ENCODE measurements at places on chromosomes 5 and 9.

- DNase-seq = no peak
Measured at GRCh38 chr5:153619771-153620170, 129.3 kb downstream of the GRIA1 start.

DNA sequence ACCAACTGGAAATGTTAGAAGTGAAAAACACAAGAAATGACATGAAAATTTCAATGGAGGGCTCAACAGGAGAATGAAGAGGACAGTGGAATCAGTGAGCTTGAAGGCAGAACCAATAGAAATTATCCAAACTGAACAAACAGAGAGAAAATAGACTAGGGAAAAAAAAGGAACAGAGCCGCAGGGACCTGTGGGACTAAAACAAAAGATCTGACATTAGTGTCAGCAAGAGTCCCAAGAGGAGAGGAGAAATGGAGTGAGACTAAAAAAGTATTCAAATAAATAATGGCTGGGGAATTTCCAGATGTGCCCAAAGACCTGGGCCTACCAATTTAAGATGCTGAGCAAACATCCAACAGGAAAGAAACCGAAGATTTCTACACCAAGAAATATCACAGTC, 175.0 kb upstream of the PHYKPL start:
- DNase-seq = no peak

GRCh38 chr9:97412626-97413385, 910 bp downstream of the TDRD7 start:
- DNase-seq = peak; percentile 33

DNA sequence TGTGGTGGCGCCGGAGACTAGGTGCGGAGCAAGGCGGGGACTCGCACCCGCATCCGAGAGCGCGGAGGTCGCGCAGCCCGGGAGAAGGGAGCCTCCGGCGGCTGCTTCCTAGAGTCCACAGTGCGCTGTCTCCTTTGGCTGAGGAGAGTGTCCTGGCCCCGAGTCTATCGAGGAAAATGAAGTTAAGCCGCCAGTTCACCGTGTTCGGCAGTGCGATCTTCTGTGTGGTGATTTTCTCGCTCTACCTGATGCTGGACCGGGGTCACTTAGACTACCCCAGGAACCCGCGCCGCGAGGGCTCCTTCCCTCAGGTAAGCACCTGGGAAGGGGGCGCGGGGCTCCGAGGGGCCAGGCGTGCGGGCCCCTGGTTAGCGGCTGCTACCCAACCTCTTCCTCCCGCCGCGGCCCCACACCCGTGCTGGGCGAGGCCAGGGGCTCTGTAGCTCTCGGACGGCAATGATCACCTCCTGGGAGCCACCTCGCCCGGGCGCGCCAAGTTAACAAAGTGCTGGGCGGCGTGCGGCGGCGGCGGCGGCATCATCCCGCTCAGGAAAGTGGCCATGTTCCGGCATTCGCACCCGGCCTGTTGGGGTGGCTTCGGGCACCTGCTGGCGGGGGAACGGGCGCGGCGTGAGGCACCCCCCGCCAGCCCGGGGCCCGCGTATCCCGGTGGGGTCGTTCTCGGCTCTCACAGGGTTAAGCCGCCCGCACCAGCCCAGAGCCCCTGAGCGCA, 681 bp downstream of the MAN2A1 start:
- no peak for DNase-seq

DNA sequence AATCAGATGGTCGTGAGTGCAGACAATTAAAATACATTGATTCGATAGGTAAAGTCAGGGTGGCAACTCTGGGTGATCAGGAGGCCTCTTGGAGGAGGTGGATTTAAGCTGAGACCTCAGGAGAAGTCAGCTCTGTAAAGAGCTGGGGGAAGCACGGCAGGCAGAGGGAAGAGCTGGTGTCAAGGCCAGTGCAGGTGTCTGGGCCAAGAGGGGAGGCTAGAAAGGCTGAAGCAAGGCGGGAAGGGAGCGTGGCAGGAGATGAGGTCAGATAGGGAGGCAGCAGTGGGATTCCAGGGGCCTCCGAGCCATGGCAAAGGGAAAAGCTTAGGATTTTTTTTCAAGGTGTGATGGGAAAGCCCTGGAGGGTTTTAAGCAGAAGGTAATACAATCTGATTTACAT, 178.7 kb downstream of the FSTL4 start:
- no peak for DNase-seq

GRCh38 chr9:84609779-84610178, 59.8 kb upstream of the NTRK2 start:
- DNase-seq = no peak

DNA sequence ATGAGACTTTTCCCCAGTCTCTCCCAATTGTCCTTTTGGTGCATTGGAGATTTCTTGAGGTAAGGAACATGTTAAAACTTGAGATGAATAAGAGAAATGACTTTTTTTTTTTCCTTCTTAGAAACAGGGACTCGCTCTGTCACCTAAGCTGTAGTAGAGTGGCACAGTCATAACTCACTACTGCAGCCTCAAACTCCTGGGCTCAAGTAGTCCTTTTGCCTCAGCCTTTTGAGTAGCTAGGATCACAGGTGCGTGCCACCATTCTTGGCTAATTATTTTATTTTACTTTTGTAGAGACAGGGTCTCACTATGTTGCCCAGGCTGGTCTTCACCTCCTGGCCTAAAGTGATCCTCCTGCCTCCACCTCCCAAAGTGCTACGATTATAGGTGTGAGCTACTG, 25.9 kb downstream of the CDC42SE2 start:
- DNase-seq = no peak

- DNase-seq = no peak
Measured at GRCh38 chr5:161263191-161263590, 283.3 kb downstream of the GABRB2 start.

GRCh38 chr9:34560599-34561214, 28.8 kb downstream of the CNTFR start:
- DNase-seq = no peak

DNA sequence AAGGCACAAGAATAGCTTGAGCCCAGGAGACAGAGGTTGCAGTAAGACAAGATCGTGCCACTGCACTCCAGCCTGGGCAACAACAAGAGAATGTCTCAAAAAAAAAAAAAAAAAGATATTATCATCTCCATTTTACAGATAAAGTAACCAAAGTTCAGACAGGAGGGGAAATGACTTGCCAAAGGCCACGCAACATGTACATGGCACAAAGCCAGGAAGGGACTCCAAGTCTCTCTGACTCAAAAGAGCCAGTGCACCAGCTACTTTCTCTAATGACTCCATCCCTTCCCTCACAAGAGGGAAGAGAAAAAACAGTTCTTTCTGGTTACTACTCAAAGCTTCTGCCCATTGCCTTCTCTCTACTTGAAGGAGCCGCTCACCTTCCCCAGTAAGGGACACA, 34.1 kb downstream of the SIL1 start:
- DNase-seq = no peak

DNA sequence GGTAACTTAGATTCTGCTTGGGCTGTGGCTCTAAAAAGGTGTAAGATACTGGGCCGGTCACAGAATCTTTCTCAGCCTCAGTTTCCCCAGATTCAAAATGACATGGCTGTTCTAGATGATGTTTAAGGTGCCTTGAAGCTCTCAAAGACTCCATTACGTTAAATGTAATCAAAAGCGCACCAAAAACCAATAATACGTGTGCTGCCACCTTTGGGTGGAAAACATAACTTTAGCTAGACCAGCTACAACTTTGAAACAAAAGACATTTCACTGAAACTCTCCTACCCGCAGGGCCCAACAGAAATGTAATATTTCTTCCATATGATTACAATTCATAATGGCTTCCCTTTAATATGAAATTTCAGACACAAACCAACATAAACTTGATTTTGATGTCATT, 35.0 kb upstream of the PCSK5 start:
- no peak for DNase-seq

- DNase-seq = no peak
Measured at GRCh38 chr9:131503626-131504465, 1.1 kb downstream of the POMT1 start.

DNA sequence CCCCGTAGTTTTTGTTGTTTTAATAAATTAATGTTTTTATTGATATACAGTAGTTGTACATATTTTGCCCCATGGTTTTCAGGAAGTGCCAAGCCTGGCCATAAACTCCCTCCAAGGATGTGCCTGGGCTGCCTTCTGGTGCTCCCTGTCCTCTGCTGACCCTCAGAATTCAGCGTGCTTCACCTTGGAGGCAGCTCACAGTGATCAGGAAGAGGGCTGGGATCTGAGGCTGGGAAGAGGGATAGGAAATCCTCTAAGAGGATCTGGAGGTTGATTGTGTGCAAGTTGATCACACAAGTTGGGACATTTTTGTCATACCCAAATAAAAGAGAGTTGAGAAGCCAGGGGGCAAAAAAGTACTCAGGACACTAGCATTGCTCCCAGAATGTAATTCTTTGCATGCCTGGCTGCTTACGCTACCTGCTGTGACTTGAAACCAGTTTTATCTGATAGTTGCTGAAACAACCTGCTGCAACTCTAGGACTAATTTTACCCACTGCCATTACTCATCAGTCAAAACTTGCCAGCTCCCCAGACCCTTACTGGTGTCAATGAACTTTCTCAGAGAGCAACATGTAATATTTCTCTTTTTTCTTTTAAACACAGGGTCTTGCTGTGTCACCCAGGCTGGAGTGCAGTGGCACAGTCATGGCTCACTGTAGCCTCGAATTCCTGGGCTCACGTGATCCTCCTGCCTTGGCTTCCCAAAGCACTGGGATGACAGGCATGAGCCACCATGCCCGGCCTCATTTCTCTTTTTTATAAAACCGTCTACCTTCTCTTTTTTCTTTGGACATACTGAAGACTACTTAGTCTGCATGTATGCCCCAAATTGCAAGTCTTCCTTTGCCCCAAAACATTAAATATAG, 29.0 kb downstream of the PDE6A start:
- no peak for DNase-seq

- no peak for DNase-seq
Measured at GRCh38 chr5:176692839-176693476, 45.7 kb downstream of the TSPAN17 start.

GRCh38 chr9:136080716-136081112, 14.4 kb downstream of the NACC2 start:
- DNase-seq = no peak

DNA sequence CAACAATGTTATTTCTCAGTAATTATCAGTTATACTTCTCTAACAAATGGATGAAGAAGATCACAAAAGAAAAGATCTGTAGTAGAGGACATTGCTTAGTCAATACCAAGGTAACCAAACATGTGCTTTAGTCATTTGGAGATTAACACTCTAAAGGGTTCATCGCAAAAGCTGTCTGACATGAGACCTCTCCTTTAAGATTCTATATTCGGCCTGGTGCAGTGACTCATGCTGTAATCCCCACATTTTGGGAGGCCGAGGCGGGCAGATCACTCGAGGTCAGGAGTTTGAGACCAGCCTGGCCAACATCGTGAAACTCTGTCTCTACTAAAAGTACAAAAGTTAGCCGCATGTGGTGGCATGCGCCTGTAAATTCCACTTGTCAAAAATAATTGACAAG, 18.3 kb upstream of the CKMT2 start:
- no peak for DNase-seq

GRCh38 chr9:9286001-9286400, 1326.8 kb downstream of the PTPRD start:
- DNase-seq = no peak

Data from putamen (tissue), 1 donor.